SW 1271 (cell line): ENCODE measurements at places on chromosomes 2 and 18.

DNA sequence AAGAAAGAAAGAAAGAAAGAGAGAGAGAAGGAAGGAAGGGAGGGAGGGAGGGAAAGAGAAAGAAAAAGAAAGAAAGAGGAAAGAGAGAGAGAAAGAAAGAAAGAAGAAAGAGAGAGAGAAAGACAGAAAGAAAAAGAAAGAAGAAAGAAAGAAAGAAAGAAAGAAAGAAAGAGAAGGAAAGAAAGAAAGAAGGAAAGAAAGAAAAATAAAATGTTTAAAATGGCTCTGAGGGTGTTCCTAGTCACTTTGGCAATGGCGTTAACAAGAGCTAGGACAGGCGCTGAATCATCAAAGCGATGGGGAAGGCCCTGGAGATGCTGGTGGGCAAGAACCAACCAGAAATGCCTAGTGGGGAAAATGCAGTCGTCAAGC is 77.8 kb upstream of the GPC1 start:
- DNase-seq = no peak

DNA sequence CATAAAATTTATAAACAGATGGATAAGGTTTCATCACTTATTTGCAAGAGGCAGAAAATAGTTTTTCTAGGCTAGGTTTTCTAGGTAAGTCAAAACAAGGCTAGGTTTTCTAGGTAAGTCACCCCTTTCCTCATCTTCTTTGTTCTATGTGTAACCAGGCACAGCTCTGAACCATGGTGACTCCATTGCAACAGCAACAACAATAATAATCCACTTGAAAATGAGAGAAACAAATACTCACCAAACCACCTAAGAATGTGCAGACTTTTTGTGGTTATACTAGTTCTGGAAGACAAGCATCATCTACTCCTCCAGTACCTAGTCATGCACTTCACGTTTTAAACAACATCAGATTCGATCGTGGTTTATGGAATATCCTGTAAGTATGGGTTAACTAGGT is 237.4 kb upstream of the ACVR2A start:
- DNase-seq = no peak

- DNase-seq = no peak
These were observed 13.5 kb downstream of the TEX51 start for GRCh38 chr2:126912201-126912600.

DNA sequence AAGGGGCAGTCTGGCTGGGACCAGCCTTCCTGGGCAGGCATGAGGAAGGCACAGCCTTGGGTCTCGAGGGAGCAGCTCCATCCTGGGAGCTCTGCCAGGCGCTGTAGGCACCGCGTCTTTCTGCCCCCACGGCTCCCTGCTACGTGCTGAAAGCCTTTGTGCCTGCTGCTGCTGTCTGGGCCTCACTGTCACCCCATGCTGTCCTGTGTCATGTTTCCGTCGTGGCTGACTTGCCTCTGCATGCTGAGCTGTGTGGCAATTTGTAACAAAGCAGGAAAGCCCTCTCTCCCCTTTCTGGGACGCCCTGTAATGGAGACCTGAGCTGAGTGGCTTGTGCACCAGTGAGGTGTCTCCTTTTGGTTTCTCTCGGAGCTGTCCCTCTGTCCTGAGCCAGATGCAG is 152.5 kb downstream of the TSN start:
- no peak for DNase-seq

GRCh38 chr2:81835321-81836000 is 1530.9 kb upstream of the LRRTM1 start:
- DNase-seq = peak; percentile 42

DNA sequence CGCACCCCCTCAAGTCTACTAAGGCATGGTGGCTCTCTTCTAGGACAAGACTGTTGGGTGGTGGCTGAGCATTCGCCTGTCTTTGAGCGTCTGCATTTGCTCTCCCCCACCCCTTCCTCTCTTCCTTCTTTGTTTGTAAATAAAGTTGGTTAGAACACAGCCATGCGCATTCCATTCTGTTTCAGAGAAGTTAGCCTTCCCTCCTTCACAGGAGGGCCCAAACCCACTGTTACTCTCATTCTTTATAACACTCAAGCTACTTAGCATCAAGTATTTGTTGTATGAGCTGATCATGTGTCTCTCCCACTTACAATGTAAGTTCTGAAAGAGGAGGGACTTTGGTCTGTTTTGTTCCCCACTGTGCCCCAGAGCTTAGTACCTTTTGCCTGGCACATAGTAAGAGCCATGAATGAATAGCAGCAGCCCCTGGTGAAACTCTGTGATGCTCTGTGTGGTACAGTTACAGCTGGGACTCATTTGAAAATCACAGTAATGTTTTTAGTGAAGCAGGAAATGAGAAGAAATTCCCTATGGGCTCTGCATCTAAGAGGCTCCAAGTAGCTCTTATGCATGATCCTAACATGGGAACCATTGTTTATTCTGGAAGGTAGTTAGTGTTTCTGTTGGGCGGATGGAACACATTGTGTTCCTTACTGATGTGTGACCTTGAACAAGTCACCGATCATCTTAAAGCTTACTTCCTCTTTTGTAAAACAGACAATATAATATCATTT is 7.7 kb downstream of the MGAT5 start:
- DNase-seq = no peak

DNA sequence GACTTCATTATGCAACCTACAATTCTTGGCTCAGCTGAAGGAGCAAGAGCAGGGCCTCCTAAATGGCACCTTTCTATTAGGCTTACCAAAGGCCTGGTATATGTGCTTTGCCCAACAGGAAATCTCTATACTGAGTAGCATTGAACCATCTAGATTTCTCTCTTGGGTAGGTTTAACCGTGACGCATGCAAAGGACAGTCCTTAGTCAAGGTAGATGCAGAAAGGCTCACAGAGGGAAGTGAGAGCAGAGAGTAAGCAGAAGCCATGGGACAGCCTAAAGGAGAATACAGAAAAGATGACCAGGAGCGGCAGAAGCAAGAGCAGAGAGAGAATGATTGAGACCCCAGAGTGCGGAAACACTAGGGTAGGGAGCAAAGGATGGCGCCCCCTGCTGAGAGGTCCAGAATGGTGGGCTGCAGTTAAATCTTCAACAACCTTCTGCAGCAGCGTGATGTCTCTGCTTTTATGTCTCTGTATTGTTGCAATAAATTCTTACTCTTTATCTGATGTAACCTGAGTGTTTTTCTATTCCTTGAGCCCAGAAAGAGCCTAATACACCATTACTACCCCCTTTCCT is 4.7 kb upstream of the OSBPL1A start:
- no peak for DNase-seq

- peak; percentile 4 for DNase-seq
These were observed 176.9 kb upstream of the MC4R start for GRCh38 chr18:60549338-60549960.

GRCh38 chr2:72923833-72924352 is 6.6 kb downstream of the EMX1 start:
- no peak for DNase-seq

DNA sequence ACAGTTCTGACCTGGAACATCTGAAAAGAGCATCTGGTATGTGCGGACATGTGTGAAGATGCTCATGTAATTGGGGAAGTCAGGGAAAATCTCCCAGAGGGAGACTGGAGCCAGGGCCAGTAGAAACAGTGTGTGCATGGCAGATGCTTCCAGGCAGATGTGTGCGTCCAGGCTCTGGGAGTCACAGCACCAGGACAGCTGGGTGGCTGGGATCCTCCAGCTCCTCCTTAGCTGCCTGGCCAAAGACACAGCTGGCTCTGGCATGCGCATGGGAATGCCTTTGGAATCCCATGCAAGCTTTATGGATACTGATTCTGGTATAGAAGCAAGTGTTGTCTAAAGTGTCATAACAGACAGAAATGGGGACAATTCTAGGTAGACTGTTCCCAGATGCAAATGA is 369.7 kb downstream of the INSIG2 start:
- DNase-seq = no peak

DNA sequence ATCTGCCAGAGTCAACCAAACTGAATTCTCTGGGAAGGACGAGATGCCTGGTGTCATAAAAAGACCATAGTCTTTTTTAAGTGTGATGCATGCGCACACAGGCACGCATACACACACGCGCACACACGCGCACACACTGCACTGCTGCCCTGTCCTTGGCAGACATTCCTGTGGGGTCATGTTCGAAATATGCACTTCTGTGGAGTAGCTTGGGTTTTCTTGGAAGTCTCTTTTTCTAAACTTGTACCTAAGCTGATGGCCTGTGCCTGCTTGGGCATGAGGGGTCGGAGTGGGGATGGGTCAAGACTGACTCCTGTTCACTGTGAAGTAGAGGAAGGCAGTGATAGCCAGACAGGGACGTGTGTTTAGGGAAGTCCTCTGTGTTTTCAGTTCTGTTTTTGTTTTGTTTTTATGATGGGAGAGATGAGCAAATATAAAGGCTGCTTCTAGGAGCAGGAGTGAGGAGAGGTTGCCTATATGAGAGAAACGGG is 4.0 kb upstream of the RMC1 start:
- DNase-seq = no peak

GRCh38 chr2:180979749-180980105 is 678 bp upstream of the UBE2E3 start:
- no peak for DNase-seq

GRCh38 chr2:56297671-56298070 is 113.9 kb downstream of the CCDC85A start:
- DNase-seq = no peak

DNA sequence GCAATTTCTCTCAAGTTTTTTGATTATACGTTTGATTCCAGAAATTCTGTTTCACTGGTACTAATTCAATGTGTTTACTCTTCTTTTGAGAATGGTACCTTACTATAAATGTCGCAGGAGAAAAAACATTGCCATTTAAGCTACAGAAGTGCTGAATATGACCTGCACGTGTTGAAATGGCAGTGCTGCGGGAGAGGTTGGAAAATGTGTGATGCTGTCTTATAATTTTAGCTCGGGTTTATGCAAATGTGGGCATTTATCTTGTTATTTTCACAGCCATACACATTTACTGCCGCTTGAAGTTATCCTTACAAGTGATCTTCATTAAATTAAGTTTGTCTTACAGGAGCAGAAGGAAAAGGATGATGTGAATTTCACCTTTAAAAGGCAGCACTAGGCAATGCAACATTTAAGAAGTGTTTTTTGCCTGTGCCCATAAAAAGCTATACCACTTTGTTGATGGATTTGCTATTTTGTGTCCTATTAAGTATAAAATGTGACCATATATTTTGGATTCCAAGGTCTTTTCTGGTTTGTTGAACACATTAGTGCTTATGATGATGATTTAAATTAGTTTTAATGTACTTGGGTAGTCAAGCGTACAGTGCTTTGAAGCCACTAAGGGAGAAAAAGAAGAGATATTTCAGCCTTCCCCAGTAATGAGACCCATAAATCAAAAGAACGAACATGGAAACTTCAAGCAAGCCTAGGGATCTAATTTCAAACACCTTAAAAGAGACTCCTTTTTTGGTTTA is 112.1 kb downstream of the LTBP1 start:
- DNase-seq = no peak

DNA sequence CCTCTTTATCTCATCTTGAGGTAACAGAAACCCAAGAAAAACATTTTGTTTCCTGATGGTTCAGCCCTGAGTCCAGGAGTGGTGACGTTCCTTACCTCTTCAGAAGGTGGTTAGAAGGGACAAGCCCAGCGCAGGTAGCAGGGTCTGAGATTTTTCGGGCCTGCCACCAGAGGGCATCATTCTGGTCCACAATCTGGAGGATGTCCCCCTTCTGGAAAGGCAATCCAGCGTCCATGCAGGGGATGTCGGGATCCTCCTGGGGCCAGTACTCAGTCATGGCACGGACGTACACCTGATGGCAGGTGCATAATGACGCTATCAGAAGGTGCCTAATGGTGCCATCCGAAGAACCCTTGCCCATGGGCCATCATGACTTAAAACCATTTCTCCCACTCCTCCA is 17.7 kb downstream of the MPP4 start:
- peak; percentile 4 for DNase-seq

DNA sequence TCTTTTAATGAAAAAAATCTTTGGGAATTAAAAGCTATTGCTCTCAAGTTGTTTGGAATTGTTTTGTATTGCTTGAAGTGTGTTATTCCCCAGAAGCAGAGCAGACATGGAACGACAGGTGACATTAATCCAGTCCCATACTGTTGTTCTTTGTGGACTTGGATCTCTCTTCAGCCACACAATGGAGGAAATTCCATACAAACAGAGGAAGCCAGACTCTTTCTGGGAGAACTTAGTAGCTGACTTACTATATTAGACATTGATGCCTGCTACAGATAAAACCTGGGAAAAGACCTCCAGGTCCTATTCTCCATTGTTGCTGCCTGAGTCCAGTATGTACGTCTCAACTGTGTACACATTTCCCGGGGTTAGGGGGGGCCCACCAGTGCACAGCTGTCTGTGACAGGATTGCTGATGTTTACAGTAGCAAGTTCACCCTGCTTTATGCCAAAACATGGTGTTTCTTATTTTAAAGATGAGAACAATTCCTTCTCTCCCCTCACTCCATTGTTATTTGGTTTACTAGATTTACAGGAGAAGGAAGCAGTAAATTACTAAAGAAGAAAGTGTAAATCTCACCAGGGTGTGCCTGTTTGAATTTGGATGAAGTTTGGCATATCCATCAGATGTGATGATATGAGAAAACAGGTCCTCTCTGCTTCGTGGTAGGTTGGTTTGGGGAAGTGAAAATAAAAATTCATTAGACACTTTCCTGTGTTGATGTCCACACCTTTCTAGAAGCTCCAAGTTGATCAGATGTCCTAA is 142.4 kb upstream of the RBBP8 start:
- no peak for DNase-seq

DNA sequence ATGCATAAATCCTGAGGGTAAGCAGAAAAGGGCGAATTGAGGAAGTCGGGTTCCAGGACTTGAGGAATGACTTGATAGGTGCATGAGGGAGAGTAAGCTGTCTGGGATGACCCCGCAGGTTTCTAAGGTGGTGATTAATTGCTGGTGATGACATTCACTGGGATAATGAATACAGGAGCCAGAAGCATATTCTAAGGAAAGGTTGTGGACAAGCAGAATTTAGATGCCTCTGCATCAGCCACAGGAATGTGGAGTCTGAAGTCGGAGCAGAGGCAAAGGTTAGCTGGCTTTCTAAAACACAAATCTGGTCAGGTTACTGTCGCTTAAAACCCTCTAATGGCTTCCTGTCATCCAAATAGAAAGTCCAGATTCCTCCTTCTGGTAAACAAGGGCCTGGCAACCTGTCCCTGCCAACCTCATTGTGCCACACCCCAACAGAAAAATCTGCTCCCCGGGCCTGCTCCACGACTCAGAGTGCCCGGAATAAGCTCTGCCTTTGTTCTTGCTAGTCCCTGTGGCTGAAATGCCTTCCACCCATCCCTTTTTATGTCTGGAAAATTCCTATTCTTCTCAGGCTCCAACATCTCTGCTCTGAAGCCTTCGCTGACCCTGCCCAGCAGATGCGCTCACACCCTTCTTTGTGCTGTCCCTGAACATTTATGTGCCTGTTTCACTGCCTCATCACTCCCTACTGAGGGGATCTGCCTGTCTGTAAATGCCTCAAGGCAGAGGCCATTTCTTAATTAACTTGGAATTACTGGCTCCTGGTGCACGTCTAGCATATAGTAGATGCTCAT is 11.3 kb upstream of the TMEM214 start:
- DNase-seq = no peak

DNA sequence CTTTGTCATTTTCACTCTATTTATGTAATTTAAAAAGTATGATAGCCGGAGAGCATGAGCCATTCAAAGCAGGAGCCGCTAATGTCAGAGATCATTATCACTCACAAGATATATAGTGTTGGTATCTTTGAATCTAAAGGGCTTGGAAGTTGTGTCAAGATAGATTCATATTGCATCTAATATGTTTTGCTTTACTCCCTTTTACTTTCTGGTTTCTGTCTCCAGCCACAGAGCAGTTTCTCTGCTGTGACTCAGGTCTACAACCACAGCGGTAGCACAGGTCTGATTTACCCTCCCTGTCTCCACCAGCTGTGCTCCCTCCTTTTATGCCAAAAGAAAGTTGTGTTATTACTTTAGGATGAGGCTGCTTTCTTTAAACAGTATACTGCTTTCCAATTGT is 424.0 kb downstream of the ARHGAP15 start:
- no peak for DNase-seq
